ENCODE measurements at places on chromosomes 6 and 20. TPM values are rescaled to one million over a fixed set of nuclear protein-coding genes. Genes with fewer than 3 reads are reported as not detected.

DNA sequence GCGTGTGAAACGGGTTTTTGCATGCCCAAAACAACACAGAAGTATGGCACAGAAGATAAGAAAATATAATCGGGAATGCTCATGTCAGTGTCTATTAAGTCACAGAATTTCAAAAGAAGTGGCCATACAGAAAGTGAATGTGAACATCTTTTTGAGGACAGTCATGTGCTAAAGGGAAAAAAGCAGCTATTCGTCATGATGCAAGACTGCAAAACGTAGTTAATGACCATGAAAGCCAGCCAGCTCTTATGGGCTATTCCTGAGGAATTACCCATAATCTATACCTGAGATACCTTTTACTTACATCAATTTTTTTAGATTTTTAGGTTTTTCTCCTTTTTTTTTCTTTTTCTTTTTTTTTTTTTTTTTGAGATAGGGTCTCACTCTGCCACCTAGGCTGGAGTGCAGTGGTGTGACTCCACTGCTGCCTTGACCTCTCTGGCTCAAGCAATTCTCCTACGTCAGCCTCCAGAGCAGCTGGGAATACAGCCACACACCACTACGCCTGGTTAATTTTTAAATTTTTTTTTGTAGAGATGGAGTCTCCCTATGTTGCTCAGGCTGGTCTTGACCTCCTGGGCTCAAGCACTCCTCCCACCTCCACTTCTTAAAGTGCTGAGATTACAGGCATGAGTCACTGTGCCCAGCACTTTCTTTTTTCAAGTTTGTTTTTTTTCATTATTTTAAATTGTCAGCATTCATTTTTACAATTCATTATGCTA is 18.1 kb upstream of the ZBP1 start:
- no peak for DNase-seq

- DNase-seq, result no peak
These were observed 35.2 kb upstream of the SASH1 start for GRCh38 chr6:148307405-148307804.

DNA sequence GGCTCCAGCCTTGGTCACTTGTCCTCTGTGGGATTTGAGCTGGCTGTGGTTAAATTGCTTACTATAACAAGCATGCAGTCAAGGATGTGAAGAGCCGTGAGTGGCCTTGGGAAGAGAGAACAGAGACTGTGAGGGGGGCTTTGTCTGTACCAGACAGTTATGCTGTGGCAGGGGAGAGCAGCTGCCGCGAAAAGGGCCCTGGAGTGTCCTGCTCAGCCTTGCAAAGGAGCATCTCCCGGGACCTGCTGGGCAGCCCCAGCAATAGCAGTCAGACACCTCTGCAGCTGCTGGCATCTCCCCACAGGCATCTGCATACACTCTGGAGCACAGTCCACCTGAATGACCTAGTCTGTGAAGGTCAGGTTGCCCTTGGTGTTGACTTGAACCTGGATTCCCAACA is 6.3 kb downstream of the EBF4 start:
- no peak for DNase-seq

The KIAA1755 gene
- 2.5 TPM for total RNA-seq

DNA sequence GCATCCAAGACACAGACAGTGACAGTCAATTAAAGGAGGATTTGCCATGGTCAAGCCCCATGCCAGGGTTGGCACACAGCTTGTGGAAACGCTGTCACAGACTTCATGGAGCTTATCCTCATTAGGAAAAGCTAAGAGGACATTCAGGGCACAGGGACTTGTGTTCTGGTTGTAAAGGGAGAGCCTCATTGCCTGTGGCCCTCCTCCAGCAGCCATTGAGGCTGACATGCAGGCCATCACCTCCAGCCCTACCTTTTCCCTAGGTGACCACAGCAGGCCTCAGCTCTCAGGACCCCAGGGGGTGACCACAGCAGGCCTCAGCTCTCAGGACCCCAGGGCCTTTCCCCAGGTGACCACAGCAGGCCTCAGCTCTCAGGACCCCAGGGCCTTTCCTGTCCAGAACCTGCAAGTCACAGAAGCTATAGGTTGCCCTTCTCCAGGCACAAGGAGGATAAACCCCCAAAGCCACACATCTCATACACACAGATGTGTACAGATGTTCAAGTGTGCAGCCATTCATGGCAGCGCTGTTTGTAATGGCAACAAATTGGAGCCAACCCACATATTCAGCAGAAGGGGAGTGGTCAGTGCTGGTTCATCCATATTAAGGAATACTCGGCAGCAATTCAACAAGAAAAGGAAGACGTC is 26.1 kb downstream of the DUSP22 start:
- no peak for DNase-seq

DNA sequence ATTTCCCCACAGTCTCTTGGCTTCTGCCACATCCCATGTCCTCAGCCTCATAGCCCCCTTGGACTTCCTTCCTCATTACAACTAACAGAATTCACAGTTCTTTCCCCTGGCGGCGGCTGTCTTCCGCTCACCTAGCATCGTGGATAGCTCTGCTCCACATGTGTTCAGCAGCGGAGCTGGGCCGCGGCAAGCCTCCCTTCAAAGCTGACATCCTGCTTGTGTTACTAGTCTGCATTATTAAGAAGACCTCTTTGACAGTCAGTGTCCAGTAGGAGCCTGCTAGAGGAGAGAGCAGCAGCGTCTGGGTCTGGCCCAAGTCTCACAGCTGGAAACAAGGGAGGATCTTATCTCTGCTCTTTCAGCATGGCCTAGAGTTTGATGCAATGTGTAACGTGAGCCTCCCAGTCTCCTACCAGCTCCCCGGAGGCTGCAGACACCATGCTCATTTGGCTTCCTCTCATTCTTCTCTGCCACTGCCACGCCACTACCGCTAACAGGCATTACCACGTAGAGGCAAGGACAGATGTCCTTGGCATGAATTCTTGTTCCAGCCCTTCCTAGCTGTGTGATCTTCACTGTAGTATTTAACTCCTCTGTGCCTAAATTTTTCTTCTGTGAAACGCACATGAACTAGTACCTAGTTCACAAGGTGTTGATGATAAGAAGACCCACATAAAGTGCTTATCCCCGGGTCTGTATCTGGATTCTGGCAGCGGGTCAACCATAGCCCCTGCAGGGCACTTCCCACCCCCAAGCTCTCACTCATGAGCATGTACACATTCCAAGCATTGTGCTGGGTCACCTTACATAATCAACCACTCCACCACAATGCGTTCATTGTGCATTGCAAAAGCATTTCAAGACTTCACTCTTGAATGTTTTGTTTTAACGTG is 107.1 kb upstream of the BACH2 start:
- DNase-seq, result no peak

GRCh38 chr6:3194535-3195419 is 32.7 kb downstream of the TUBB2B start:
- DNase-seq, result no peak

The RSPO4 gene
- total RNA-seq, result not detected

The ZBTB46 gene
- total RNA-seq, result 5.6 TPM

DNA sequence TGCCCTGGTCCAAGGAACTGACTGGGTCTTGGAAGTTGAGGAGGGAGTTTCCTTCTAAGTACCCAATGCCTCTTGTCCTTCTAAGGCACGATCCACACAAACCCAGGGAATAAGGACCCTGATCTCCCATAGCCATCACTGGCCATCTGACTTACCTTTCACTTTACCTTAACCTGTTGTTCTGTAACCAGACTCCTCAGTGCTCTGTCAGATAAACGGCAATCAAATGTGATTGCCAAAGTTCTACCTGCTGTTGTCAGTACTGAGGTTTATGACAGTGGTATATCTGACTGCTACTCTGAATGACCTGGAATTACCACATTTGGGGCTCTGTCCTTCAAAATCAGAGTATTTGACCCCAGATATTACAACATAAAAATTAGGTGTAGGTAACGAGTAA is 49.8 kb downstream of the HMGN3 start:
- DNase-seq, result no peak

GRCh38 chr6:21200134-21200870 is 393.2 kb upstream of the SOX4 start:
- DNase-seq, result no peak

Data from left colon (tissue), 2 donors.